ENCODE measurements at places on chromosomes 1 and 21.
A peak's percentile ranks its signal among the peaks of the same experiment; 100 is the strongest.

GRCh38 chr1:155858800-155859233 is 550 bp upstream of the SYT11 start:
- DNase-seq: no peak

DNA sequence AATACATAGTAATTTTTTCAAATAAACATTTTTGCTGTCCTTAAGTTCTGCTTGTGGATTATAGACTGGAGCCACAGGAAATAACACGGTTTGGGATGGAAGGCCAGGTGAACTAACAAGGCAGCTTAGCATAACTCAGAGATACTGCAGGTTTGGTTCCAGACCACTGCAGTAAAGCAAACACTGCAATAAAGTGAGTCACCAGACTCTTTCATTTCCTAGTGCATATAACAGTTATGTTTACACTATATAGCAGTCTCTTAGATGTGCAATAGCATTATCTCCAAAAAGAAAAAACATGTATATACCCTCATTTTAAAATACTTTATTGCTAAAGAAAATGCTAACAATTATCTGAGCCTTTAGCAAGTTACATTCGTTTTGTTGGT is 22.0 kb downstream of the LRRC42 start:
- no peak for DNase-seq

DNA sequence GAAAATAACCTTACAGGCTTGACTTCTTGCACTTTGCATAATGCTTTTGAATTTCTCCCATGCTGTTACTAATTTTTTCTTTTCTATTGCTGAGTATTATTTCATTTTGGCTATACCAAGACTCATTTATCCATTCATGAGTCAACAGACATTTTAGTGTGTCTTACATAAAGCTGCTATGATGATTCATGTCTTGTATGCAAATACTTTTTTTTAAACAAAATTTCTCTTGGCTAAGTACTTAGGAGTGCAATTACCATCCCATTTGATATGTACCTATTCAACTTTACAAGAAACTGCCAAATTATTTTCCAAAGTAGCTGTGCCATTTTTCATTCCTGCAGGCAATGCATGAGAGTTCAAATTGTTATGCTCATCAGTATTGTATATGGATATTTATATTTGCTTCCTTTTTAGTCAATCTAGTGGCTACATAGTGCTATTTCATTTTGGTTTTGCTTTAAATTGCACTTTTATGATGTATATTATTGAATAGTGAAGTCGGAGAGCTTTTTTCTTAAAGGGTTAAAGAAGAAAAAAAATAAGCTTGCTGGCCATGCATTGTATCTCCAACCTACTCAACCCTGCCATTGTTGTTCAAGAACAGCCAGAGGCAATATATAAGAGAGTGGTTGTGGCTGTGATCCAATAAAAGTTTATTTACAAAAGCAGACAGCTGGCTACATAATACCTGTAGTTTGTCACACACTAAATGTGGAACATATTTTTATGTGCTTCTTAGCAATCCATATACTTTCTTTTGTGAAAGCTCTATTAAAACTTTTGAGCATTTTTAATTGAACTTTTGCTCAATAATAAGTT is 862.8 kb downstream of the KCNT2 start:
- DNase-seq: no peak

GRCh38 chr1:83511146-83511726 is 487.7 kb downstream of the TTLL7 start:
- DNase-seq: peak; percentile 26

DNA sequence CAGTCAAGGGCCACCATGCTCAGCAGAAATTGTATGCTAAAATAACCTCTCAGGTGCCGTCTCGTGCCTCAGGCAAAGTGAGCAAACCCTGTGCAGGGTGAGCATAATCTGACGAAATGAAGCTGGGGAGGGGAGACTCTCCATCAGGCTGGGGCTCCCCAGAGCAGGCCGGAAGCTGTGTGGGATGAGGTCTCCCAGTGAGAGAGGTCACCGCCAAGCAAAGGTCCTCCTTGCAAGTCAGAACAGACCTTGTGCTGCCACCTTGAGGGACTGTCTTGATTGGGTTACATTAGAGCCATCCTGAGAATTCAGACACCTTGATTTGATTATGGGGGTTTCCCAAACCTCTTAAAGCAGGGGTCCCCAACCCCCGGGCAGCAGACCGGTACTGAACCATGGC is 64.2 kb downstream of the ZNF684 start:
- DNase-seq: no peak

DNA sequence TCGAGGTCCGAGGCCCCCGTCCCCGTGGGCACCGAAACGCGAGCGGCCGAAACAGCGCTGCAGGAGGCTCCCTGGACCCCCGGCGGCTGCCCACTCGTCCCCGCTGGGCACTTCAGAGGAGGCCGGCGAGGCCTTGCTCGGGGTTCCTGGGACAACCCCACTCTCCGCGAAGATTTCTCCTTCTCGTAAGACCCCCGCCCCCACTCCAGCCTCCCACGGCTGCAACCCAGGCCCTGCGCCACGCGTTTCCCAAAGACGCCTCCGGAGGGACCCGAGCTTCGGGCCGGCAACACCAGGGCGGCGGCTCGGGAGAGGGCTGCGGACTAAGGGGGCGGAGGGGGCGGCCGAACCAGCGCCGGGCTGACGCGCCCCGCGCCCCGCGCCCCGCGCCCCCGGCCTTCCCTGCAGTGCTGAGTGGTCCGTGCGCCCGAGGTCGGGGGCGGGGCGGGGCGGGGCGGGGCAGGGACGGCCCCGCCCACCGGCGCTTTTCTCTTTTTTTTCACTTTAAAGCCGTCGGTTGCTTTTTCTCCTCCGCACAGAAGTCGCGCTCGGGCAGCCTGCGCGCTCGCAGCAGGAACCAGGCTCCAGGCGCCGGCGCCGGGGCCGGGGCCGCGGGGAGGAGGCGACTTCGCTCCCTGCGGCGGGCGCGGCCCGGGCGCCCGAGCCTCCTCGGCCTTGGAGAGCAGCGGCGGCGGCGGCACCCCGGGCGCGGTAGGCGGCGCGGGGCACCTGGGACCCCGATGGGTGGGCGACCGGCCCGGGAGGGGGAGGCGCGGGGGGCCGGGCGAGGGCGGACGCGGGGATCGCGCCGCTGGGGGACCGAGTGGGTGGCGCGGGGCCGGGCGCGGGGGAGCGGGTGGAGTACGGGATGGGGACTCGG is at the start of gene SPSB1:
SPSB1 (plus strand) TSS at position 534 of the 880 bp plus-strand sequence. CDS start 62,998 bp downstream, outside the sequence.
- peak; percentile 92 for DNase-seq

- DNase-seq: no peak
Measured at GRCh38 chr1:226306425-226306824, 2.5 kb downstream of the LIN9 start.

GRCh38 chr1:198258491-198258890 is 101.7 kb downstream of the NEK7 start:
- no peak for DNase-seq

DNA sequence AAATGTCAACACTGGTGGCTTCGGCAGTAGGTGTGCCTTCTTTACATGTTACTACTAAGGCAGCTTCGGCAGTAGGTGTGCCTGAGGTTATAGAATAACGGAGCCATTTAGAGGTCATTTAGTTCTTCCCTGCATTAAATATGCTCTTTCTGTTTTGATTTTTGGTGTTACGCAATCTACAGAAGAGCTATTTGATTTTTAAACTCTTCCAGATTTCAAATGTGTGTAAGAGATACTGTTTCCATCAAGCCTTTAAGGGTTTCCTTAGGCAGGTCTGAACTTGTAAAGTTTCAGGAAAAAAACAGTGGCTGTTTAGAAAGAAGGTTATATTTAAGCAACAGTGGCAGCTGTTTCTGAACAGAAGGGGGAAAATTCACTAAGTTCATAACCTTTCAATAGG is 54.8 kb downstream of the PIK3R3 start:
- no peak for DNase-seq
